ENCODE measurements at places on chromosomes 7 and 10.

GRCh38 chr7:2802101-2802500, 42.0 kb downstream of the GNA12 start:
- DNase-seq, result no peak

GRCh38 chr10:43921881-43922280, 273.2 kb upstream of the ZNF32 start:
- no peak for DNase-seq

DNA sequence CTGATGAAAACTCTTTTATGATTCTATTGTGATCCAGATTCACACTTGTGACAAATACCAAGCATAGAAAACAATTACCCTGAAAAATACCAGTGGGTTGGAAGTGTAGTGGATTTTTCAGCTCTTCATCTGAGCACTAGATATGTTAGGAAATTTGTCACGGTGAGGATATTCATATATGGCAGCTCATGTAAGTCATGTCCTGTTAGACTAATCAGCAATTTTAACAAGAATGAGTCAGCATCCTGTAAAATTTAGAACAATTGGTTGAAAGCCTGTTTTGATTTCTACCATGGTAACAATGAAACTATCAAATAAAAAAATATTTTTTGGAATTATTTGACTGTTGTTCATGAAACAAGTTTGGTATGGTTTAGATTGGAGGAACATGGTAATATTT, 334.3 kb downstream of the CACNA2D1 start:
- no peak for DNase-seq

DNA sequence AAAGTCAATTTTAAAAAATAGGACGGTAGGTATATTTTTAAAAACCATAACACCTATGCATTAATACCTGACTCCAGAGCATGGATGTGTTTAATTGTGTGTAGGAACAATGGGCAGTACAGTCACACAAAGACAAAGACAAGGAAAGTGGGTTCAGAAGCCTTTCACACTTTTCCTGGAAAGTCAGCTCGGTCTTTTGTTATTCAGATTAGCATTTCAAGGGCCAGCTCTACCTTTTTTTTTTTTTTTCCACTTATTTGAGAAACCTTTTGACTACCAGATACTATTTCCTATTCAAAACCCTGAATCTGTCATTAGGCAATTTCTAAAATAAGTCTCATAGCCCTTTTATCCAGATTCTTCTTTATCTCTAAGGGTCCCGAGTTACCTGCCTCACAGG, 401.9 kb downstream of the PARD3 start:
- no peak for DNase-seq

GRCh38 chr7:94907026-94907810, at the start of gene PPP1R9A:
TSS of gene PPP1R9A (plus strand) at chr7:94907594. CDS start at chr7:94910114, 2,520 bp downstream.
- peak; percentile 57 for DNase-seq

GRCh38 chr7:79454361-79454960, 994 bp upstream of the MAGI2 start:
- DNase-seq, result no peak

DNA sequence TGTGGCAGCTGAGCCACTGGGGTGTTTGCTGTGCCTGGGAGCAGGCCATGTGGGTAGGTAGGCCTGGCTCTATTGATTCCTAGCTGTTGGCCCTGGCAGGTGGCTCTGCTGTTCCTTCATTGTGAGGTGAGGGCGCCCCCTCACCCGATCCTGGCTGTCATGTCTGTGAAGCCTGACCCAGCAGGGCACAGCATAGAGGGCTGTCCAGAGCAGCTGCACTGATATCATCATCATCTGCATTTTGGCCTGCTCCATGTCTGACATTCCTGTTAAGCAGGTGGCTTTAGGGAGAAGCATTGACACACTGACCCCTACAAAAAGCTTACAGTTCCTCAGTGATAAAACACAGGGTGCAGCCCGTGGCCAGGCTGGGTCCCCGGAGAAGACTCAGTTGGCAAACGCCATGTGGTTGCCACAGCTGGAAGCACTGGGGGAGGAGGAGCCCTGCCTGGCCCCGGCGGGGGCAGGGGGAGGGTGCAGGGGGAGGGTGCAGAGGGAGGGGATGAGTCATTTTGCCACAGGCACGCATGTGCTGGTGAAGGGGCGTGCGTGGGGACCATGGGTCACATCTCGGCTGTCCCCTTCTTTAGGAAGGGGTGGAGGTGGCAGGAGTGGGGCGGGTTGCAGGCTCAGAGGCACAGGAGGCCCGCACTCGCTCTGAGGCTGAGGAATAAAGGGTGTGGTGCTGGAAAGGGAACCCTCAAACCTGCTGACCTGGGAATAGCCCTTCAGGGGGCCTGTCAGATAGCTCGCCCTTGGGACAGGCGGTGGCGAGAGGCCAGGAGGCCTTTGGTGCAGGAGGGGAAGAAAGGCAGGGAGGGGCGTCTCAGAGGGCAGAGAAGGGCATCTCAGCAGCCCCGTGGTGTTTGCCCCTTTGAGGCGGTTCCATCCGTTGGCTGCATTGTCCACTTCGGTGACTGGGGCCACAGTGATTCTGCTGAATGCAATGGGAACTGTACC, 31.6 kb downstream of the IKZF1 start:
- DNase-seq, result no peak

DNA sequence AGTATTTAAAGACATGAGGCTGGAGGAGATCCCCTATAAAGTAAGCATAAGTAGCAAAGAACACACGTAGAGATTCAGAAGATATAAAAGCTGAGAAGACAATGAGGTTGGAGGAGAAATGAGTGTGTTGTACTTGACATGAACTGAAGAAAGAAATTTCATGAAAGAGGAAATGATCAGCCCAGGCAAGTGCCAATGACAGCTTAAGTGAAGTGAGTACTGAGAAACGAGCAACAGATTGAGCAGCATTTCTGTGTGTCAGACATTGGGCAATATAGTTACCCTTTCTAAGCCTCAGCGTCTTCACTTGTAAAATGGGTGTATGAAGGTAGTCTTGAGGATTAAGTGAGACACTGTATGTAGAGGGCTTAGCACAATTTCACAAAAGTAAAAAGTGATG, 4.8 kb upstream of the LIPA start:
- no peak for DNase-seq

DNA sequence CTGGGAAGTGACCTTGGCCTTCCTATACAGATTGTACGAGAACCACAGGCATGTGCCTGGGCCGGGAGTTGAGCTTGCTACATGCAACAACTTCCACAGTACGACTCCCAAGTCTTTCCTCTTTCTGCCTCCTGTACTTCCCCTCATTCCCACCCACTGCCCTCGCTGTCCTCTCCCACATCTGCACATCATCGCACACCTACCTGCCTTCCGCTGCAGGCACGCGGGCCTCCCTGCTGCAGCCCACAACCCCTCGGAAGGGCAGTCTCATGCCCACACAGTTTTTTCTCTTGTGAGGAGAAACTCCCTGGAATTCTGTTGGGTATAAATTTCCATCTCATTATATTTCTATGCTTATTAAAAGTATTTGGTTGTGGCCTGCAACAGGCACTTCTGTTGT, 117.2 kb downstream of the ACTR3B start:
- DNase-seq, result no peak

GRCh38 chr7:142654398-142654797, 94.9 kb upstream of the PRSS1 start:
- DNase-seq, result no peak

- no peak for DNase-seq
Observed at GRCh38 chr7:2621948-2622640, 9.7 kb upstream of the TTYH3 start.

DNA sequence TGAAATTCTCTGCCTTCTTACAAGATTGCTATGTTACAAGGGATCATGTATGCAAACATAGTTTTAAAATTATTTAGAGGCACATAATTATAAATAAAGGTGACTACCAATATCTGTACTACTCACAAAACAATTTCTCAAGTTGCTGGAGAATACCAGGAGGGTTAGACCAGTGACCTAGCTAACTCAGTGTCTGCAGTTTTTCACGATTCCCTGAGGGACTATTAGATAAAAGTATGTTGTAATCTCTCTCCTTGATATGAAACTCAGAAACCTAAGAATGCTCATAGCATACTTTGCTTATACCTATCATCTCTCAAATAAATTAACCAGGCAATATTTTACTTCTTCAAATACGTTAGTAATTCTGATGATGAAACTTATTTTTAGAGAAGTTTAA, 534.0 kb upstream of the ANKRD30A start:
- DNase-seq, result no peak

- DNase-seq, result no peak
Observed at GRCh38 chr10:37803269-37803668, 54.1 kb downstream of the ZNF248 start.

DNA sequence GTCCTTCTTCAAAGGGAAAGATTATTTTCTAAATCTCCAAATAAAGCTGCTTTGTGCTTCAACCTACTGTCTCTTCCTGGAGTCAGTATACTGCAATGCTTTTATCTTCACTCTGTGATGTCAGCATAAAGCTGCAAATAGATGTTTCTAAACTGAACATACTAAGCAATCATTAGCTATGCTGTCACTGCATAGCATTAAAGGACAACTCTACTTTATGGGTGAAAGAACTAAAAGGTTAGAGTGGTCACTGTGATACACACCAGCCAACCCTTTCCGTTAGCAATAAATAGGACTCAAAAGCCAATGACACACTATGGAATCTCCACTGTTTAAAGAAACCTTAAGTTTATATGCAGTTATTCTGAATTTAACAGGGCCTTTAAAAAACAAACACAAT, 1.8 kb downstream of the CCDC186 start:
- DNase-seq, result no peak

GRCh38 chr7:157189405-157189804, 50.7 kb downstream of the UBE3C start:
- no peak for DNase-seq

DNA sequence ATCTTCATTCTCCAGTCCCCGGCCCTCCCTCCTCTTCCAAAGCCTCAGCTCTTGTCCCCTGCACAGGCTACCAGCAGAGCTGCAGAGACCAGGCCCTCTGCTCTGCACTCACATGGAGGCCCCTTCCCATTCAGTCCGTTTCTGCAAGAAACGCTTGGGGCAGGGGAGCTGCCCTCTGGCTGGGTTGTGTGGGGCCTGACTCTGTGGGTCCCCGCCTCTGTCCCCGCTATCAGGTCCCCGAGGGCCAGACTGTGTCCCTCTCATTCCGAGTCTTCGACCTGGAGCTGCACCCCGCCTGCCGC, 1.5 kb downstream of the PCOLCE start:
- peak; percentile 27 for DNase-seq

DNA sequence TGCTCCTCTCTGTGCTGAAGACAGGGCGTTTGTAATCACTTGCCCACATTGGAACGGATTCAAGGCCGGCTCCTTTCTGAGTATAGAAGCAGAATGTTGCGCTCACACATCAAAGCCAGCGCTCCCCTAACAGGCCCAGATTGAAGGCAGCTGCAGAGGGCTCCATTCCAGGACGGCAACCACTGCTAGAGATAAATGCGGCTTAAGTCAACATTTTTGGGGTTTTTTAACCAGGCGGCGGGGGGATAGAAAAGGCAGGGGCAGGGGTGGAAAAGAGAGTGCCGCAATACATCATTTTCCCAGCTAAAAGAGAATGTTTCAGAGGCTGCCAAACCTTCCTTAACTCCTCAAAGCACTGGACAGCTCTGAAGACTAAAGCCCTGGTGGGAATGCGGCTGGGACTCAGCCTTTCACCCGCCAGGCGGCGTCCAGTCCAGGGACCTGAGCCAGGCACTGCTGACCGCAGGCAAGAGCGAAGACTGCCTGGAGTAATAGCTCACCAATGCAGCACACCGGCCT, 189.6 kb downstream of the TNS3 start:
- no peak for DNase-seq

DNA sequence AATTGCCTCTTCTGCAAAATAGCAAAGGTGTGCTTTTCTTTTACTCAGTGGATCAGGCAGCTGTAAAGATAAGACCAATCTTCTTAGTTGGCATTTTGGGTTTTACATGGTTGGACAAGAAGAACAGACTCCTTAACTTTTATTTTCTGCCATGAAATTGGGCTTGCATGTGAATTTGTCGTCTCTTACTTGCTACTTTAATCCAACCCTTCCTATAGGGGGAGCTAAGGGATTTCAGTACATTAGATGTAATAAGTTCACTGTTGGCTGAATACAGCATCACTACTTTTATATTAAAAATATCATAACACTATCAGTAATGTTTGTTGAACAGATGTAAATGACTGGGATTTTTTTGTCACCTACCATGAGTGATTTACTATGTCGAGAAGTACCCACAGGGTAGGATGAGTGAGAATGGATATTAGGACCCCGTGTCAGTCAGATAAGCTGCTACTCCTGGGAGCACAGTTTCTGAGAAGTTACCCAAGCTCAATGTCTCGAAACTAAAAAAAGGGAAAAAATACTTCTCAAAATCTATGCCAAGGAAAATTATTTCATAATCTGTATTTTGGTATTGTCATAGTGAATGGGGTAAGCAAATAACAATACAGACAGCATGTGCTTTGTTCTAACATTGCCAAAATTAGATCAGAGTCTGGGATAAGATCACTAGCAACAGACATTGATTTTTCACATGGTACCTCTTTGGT, 127.4 kb upstream of the AGR3 start:
- DNase-seq, result no peak
